ENCODE measurements at places on chromosomes 16 and 17.

DNA sequence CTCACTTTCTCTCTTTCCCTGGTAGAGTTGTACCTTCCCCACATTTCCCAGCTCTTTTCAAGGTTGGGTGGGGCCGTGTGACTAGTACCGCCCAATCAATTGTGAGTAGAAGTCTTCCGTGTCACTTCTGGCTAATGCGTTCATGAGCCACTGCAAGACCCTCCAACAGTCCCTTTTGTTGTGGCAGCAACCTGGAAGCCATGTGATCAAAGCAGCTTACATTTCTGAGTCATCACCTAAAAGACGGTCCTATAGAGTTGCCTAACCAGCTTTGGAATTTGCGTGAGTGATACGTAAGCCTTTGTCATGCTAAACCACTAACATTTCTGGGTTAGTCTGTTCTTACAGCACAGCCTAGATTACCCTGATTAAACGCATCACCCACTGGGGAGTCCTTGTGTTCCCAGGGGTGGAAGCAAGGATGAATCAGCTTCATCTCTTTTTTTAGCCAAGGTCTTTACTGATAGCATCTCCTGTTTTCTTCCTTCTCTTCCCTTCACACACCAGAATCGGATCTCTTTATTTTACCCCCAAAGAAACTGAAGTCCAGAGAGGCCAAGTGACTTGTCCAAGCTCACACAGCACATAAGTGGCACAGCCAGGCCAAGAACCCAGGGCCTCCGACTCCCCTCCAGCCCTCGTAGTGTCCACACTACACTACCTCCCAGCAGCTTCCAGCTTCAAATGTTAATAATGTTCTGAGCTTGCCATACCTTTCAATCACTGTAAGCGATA is 366.3 kb upstream of the XYLT1 start:
- DNase-seq: no peak

DNA sequence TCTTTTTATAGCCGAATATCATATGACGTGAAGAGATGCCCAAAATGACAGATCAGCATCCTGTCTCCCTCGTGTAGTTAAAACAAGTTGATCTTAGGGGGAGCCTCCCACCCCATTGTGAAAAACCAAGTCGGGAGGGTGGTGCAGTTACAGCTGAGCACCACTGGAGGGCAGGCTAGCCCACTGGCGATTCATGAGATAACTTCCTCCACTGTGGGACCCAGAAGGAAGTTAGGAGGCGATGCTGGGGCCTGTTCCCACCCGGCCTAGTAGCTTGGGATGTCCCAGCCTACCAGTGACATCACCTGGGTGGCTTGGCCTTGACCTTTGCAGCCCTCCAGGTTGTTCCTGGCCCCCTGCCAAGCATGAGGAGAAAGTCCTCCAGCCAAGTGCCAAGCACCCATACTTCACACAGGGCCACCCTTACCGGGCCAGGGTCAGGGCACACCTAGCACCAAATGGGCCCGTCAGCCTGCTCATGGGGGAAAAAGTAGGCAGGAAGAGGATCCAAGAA is 8.1 kb upstream of the CPNE2 start:
- DNase-seq: peak; percentile 79

DNA sequence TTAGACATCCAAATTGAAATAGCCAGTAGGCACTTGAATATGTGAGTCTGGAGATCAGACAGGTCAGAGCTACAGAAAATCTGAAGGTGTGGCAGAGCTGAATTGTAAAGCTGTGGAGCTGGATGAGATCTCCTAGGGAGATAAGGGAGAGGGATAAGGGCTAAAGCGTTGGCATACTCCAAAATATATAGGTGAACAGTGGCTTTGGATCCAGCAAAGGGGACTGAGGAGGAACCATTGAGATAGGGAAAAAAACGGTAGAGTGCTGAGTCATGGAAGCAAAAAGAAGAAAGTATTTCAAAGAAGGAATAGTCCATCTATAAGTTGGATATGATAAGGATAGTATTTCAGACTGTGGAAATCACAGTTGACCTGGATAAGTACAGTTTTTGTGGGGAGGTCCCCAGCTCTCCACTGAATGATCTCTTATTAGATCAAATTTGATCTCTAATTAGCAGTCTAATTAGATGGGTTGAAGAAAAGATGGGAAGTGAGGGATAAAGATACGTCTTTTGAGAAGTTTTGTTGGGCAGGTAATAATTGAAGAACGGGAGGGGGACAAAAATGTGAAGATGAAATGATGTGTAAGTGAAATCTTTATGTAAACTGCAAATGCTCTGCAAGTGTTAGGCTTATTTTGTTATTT is 587 bp upstream of the DBF4B start:
- no peak for DNase-seq

GRCh38 chr17:73742948-73743381 is 98.7 kb upstream of the SDK2 start:
- no peak for DNase-seq

- no peak for DNase-seq
Measured at GRCh38 chr17:67375716-67376115, 1.4 kb upstream of the PITPNC1 start.

- no peak for DNase-seq
Measured at GRCh38 chr17:55561973-55562495, 50.8 kb upstream of the SMIM36 start.

GRCh38 chr16:27202923-27203506 is 311 bp upstream of the KDM8 start:
- peak; percentile 95 for DNase-seq
